ENCODE measurements at places on chromosomes 2 and 18. TPM values are rescaled to one million over a fixed set of nuclear protein-coding genes. Genes with fewer than 3 reads are reported as not detected.

The ANKRD30B gene
- 0.22 TPM for polyA plus RNA-seq

The UXS1 gene
- polyA plus RNA-seq, result 5.1 TPM

The CDH2 gene
- polyA plus RNA-seq, result 8.9 TPM

The PPIL3 gene
- 14.1 TPM for polyA plus RNA-seq

The GPR75 gene
- 4.2 TPM for polyA plus RNA-seq

The DPP10 gene
- 23.8 TPM for polyA plus RNA-seq

- peaks cover 6% of the 10 kb centered on the region for H3K27me3 ChIP-seq
- H3K4me1 ChIP-seq, result no peaks in the 10 kb centered on the region
- no peak for DNase-seq
- H3K36me3 ChIP-seq, result no peaks in the 10 kb centered on the region
- H3K27ac ChIP-seq, result no peak overlapping the region
- H3K4me3 ChIP-seq, result no peak overlapping the region
Measured at GRCh38 chr2:11019614-11020013, 107.9 kb downstream of the KCNF1 start.

GRCh38 chr2:171523088-171524017, 1.1 kb downstream of the CYBRD1 start:
- peaks cover 41% of the 10 kb centered on the region for H3K27me3 ChIP-seq
- peak overlapping the region; percentile 69 for H3K4me3 ChIP-seq
- H3K27ac ChIP-seq, result peak overlapping the region; percentile 73
- no peaks in the 10 kb centered on the region for H3K4me1 ChIP-seq

GRCh38 chr18:8705238-8705960, at the start of gene MTCL1:
Gene MTCL1, plus strand, starts transcription at chr18:8705556. Its CDS starts 105 bp downstream, at chr18:8705661.
- H3K4me3 ChIP-seq, result peak within 1 kb of the TSS; percentile 78
- no peaks in the 10 kb centered on the region for H3K36me3 ChIP-seq
- DNase-seq, result peak; percentile 66

- H3K4me3 ChIP-seq, result no peak overlapping the region
- no peaks in the 10 kb centered on the region for H3K27me3 ChIP-seq
- no peaks in the 10 kb centered on the region for H3K36me3 ChIP-seq
- H3K27ac ChIP-seq, result no peak overlapping the region
Measured at GRCh38 chr2:120594856-120595685, 140.6 kb upstream of the GLI2 start.

DNA sequence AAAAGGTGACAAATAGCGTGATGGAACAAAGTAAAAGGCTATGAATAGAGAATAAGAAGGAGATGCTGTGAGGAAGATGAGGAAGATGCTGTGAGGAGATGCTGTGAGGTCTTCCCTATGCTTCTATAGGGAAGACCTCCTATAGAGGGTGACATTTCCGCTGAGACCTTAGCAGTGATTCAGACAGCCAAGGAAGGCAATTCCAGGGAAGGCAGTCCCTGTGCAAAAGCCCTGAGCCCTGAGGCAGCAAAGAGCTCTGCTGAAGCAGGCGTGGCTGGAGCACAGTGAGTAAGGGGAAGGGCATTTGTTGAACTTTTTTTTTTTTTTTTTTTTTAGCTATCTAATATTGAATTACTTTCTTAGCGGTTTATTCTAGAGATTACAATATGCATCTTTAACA, 142.7 kb upstream of the FOSL2 start:
- peaks cover 5% of the 10 kb centered on the region for H3K36me3 ChIP-seq
- no peak overlapping the region for H3K27ac ChIP-seq
- no peaks in the 10 kb centered on the region for H3K27me3 ChIP-seq
- peaks cover 12% of the 10 kb centered on the region for H3K4me1 ChIP-seq
- DNase-seq, result no peak

GRCh38 chr2:8543383-8544170, 138.3 kb upstream of the ID2 start:
- peak; percentile 30 for DNase-seq
- H3K27ac ChIP-seq, result peak overlapping the region; percentile 8
- no peak overlapping the region for H3K4me3 ChIP-seq

DNA sequence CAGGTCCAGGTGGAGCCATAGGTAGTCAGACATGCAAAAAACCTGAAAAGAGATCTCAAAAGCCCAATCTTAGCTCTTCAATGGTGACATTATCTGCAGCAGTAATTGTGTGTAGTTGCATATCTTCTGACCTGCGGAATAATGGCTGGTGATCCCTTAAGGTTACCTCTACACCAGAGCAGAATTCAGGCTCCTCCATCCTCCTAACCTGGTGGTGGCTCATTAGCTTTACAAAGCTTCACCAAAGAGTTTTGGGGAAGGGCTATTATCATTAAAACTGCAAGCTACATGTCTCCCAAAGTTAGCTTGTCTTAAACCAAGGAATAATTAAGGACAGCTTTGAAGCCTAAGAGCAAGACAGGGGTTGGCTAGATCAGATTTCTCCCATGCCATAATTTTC, 42.6 kb upstream of the CHST9 start:
- no peak overlapping the region for H3K4me3 ChIP-seq
- H3K36me3 ChIP-seq, result no peaks in the 10 kb centered on the region
- H3K4me1 ChIP-seq, result no peaks in the 10 kb centered on the region
- DNase-seq, result no peak
- H3K27ac ChIP-seq, result no peak overlapping the region

GRCh38 chr2:75079575-75079974, 119.7 kb downstream of the TACR1 start:
- no peaks in the 10 kb centered on the region for H3K4me1 ChIP-seq
- DNase-seq, result no peak
- no peaks in the 10 kb centered on the region for H3K27me3 ChIP-seq
- no peaks in the 10 kb centered on the region for H3K36me3 ChIP-seq
- H3K4me3 ChIP-seq, result no peak overlapping the region
- H3K27ac ChIP-seq, result no peak overlapping the region

DNA sequence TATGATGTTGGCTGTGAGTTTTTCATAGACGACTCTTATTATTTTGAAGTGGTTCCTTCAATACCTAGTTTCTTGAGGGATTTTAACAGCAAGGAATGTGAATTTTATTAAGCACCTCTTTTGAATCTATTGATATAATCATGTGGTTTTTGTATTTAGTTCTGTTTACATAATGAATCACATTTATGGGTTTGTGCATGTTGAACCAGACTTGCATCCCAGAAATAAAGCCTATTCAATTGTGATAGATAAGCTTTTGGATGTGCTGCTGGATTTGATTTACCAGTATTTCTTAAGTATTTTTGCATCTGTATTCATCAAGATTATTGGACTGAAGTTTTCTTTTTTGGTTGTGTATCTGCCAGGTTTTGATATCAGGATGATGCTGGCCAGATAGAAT, 131.6 kb upstream of the SCN7A start:
- no peak for DNase-seq
- H3K4me3 ChIP-seq, result no peak overlapping the region
- no peaks in the 10 kb centered on the region for H3K4me1 ChIP-seq
- no peaks in the 10 kb centered on the region for H3K27me3 ChIP-seq

DNA sequence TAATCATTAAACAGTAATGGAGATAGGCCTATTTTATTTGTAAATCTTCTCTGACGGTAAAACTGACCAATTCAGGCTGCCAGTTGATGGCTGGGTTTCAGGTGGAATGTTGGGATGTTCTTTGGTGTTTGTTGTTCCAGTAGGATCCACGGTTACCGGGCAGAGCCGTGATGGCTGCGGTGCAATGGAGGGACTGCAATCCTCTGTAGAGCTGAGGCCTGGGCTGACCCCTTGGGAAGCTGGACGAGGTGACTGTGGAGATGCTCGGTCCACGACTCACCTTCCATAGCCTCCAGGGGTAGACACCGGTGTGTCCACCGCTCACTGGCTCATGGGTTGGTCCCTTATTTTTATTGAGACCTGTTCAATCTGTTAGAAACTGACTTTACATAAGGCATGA, 42.5 kb downstream of the ZNF519 start:
- no peak overlapping the region for H3K27ac ChIP-seq
- no peaks in the 10 kb centered on the region for H3K27me3 ChIP-seq
- no peak overlapping the region for H3K4me3 ChIP-seq
- no peak for DNase-seq
- no peaks in the 10 kb centered on the region for H3K36me3 ChIP-seq

DNA sequence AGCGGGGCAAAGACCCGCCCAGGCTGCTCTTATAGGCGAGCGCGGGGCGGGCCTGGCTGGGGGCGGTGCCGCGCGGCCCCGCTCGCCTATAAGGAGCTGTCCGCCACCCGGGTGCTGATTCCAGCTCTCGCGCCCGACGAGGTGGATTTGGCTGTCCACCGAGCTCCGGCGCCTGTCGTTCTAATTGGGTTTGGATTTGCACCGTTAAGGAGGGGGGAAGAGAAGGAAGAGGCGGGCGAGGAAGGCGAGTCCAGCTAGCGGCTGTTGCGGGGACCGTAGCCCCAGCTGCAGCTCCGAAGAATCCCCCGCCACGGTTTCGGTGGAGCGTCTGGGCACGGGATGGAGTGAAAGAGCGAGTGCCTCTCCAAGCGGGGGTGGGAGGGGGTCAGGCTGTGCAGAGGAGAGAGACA, at the start of gene CNTNAP5:
Gene CNTNAP5 (plus strand): TSS at position 117 of the 410 bp plus-strand sequence. CDS start 364 bp downstream, outside the sequence.
- H3K36me3 ChIP-seq, result no peaks in the 10 kb centered on the region
- H3K4me1 ChIP-seq, result no peaks in the 10 kb centered on the region
- H3K4me3 ChIP-seq, result no peak within 1 kb of the TSS
- peaks cover 3% of the 10 kb centered on the region for H3K27me3 ChIP-seq

DNA sequence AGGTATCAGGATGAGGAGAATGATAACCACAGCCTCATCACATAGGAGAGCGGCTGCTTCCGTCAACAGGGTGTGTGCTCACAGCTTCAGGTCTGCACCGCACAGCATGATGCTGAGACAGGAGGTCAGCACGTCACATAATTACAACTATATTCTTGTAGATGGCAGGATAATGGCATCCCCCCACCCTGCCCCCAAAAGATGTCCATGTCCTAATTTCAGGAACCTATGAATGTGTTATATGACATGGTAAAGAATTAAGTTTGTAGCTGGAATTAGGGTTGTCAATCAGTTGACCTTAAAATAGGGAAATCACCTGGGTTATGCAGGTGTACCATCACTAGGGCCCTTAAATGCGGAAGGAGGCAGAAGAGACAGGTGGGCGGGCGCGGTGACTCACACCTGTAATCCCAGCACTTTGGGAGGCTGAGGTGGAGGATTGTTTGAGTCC, 73.9 kb downstream of the ARL4C start:
- no peaks in the 10 kb centered on the region for H3K27me3 ChIP-seq
- H3K4me1 ChIP-seq, result no peaks in the 10 kb centered on the region
- no peak overlapping the region for H3K4me3 ChIP-seq
- DNase-seq, result no peak
- no peaks in the 10 kb centered on the region for H3K36me3 ChIP-seq
- peak overlapping the region; percentile 66 for H3K27ac ChIP-seq

Measured in small intestine (tissue), 16 donors.